ENCODE measurements at places on chromosomes 1 and 21. TPM values are rescaled to one million over a fixed set of nuclear protein-coding genes. Genes with fewer than 3 reads are reported as not detected.

Gene PODN
- not detected for total RNA-seq

Gene KIAA0319L
- total RNA-seq, result 50.1 TPM

Gene SLC16A1
- 67.0 TPM for total RNA-seq

Gene C1orf94
- total RNA-seq, result not detected

Gene ATXN7L2
- 10.5 TPM for total RNA-seq

Gene CRP
- total RNA-seq, result not detected

Gene PADI3
- not detected for total RNA-seq

Gene C1QTNF12
- 2.9 TPM for total RNA-seq

Gene PLPP3
- total RNA-seq, result not detected

Gene RXRG
- total RNA-seq, result not detected

Data from T-helper 2 cell treated with Interferon-gamma antibody and Interleukin-4, amounts not matched to agents 100 ng/mL and 5 ng/mL, for 36 hours (primary cell).